Epithelial cell of prostate (primary cell): ENCODE measurements at places on chromosomes 7 and 10.
A peak's percentile ranks its signal among the peaks of the same experiment; 100 is the strongest.

DNA sequence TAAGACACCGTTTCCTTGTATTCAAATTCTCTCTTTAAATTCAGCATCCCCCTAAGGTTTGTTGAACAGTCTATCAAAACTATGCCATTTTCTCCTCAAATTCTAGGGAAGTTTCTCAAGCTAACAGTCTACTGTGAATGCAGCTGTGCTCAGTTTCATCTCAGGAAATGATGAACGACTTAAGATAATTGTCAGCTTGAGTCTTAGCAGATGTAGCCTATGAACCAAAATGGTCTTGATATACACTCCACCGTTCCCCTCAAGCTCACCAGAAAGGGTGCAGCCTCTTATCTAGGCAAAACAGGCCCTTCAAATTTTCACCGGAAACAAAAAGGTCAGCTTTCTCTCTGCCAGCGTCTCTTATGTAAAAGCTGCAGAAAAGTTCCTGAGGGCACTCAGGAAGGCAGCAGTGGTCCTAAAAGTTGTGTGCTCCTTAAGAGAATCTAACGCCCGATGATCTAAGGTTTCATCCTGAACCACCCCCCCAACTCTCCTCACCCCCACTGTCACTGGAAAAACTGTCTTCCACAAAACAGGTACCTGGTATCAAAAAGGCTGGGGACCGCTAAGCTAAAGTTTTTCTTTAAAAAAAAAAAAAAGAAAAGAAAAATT lies 2.1 kb downstream of the DNAJC9 start:
- DNase-seq: no peak

GRCh38 chr10:97020452-97021400 lies 165.0 kb downstream of the SLIT1 start:
- no peak for DNase-seq

DNA sequence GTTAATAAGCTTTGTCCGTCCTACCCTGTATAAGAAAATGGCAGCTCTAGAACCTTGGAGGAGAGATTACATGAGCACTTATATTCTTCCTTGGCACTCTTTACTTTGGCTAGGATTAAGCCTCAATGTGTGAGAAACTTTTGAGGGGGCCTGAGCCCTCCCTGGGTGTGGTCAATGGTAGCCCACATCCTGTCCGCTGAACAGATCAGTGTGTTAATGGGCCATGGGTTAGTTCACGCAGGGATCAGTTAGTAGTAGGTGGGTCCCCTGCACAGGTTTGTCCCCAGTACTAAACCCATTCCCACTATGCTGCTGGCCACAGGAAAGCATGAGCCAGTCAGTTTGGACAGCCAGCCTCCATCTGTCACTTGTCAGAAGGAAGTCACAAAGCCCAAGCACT lies 20.2 kb upstream of the IKZF1 start:
- no peak for DNase-seq

GRCh38 chr7:159088016-159088865 lies 56.4 kb downstream of the VIPR2 start:
- DNase-seq: no peak

DNA sequence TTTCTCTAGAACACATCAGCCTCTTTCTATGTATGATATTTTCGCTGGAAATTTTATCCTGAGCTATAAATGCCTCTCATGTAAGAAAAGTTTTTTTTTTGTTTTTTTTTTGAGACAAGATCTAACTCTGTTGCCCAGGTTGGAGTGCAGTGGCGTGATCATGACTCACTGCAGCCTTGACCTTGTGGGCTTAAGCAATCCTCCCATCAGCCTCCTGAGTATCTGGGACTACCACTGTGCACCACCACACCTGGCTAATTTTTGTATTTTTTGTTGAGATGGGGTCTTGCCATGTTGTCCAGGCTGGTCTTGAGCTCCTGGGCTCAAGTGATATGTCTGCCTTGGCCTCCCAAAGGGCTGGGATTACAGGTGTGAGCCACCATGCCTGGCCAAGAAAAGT lies 80.4 kb downstream of the ADK start:
- DNase-seq: no peak

GRCh38 chr7:102914585-102914984 lies 1.8 kb downstream of the LRRC17 start:
- DNase-seq: no peak

- DNase-seq: no peak
Measured at GRCh38 chr10:110802090-110802489, 69.6 kb upstream of the PDCD4 start.

GRCh38 chr10:68088740-68089139 lies 13.7 kb upstream of the HERC4 start:
- DNase-seq: no peak

GRCh38 chr10:70120417-70120816 lies 12.2 kb downstream of the AIFM2 start:
- no peak for DNase-seq

GRCh38 chr7:132815696-132816311 lies 239.5 kb upstream of the PLXNA4 start:
- no peak for DNase-seq

DNA sequence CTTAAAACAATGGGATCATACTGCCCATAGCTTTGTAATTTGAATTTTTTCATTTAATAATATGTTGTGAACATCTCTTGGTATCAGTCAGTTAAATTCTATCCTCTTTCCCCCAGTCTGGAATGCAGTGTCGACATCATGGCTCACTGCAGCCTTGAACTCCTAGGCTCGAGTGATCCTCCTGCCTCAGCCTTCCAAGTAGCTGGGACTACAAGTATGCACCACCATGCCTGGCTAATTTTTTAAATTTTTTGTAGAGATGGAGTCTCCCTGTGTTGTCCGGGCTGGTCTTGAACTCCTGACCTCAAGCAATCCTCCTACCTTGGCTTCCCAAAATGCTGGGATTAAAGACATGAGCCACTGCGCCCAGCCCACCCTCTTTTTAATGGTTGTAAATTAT lies 34.6 kb downstream of the MPLKIP start:
- no peak for DNase-seq

GRCh38 chr7:132959891-132960290 lies 122.0 kb downstream of the CHCHD3 start:
- no peak for DNase-seq

DNA sequence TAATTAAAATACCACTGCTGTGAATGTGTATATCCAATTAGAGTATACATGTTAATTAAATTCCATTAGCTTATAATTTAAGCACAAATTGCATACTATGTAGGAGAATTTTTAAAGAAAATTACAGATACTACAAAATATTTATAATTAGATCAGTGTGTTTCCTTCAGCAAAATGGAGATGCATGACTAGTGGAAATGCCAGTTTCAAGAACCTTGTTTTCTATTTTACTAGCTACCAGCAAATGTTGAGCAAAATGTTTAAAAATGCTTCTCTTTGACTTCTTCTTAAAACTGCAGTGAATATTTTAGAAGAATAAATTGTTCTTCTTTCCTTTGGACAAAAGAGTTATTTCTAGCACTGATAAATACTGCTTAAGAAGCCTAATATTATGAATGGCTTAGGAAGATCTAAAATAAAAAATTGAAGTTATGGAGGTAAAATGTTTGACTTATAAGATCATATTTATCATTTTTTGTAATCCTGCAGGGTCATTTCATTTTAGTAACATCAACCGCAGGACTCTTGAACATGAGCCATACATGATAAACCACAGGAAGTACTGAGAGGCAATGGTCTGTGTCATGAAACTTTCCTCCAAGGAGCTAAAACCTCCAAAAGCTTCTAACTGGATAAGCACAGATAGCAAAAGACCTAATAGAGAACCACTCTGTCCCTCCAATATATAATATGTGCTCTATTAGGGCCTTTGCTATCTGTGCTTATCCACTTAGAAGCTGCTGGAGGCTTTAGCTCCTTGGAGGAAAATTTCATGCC lies 1066.0 kb upstream of the CELF2 start:
- DNase-seq: no peak

DNA sequence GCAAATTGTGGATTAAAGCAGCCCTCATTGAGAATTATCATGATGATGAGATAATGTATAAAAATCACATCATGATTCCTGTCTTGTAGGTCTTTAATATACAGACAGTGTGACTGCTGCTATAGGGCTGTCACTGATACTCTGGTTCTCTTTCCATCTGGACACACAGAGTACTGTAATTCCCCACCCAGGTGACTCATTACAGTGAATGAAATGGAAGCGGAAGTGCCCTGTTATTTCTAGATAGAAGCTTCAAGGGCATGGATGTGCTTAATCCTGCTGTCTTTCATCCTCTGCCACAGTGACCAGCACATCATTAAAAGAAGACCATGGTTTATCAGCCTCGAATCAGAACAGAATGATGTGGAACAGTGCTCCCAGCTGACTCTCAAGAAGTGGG lies 1234.0 kb downstream of the SORCS3 start:
- no peak for DNase-seq

DNA sequence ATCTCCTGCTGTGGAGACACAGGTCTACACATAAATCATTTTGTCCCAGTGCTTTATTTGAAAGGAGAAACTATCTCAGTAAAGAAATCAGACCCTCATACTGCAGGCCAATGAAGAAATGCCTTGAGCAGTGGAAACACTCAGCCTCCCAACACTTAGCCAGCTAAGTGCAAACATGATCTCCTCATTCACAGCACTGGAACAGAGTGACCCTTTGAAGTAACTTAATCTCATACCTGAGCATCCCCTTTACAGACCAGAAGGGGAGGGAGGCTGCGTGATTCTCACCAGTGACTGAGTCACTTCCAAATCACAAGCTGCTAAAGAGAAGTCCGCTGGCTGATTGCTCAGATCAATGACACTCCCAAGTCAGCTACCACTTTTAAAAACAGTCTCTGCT lies 4.5 kb downstream of the CHST15 start:
- DNase-seq: no peak

DNA sequence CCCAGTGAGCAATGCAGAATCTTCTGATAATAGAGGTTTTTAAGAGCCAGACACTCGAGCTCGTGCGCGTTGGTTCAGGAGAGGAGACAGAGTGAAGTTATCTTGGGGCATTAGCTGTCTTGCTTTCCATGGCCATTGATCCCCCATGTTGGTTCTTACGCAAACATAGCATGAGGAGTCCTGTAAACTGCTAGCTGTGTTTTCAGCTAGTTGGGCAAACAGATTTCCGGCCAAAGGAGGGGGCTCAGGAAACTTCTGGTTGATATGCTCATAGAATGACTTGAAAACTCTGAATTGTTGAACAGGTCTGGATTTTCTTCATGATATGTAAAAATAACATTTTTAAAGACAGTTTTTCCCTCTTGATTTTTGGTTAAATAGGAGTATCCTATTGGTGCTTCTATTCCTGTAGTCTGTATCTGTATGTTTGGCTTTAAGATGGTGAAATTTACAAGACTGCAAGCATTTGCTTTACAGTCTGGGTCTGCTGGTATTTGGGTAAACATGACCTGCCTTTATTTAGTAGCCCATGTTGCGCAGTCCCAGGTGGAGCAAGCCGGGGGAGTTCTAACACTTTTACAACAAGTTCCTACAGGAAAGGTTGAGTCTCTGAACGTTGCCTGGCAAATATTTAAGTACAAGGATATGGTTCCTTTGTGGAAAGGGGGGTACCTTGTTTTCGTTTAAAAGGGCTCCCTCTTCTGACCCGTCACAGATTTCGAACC lies 218.4 kb upstream of the KCND2 start:
- peak; percentile 46 for DNase-seq

GRCh38 chr7:148624735-148625134 lies 34.2 kb downstream of the C7orf33 start:
- DNase-seq: no peak

- no peak for DNase-seq
Measured at GRCh38 chr10:61397175-61397986, 55.8 kb downstream of the TMEM26 start.
